ENCODE measurements at places on chromosomes 12 and 14. TPM values are rescaled to one million over a fixed set of nuclear protein-coding genes. Genes with fewer than 3 reads are reported as not detected.

DNA sequence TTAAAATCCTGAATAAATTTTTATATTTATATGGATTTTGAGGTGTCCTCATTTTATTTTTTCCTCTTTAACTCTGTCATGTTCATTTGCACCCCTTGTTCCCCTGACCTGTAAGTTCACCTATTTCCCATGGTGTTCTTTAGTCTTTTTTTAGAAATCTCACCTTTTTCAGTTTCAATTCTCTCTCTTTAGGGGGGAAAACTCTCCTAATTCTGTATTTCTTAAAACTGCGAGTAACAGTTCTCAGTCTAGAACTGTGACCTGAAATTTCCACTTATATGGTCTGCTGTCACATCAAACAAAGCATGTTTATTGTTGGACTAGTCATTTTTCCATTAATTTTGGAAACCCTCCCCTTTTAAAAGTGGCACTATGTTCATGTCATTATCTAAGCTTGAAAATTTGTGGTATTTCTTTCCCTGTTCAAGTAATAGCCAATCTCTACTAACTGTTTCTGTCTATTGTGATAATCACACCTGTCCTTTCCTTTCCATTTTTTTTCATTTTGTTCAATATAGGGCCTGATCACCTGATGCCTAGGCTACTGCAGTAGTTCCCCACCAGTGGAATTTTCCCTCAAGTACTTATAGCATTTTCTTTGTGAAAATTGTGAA is 14.0 kb upstream of the FBXO33 start:
- DNase-seq, result no peak

DNA sequence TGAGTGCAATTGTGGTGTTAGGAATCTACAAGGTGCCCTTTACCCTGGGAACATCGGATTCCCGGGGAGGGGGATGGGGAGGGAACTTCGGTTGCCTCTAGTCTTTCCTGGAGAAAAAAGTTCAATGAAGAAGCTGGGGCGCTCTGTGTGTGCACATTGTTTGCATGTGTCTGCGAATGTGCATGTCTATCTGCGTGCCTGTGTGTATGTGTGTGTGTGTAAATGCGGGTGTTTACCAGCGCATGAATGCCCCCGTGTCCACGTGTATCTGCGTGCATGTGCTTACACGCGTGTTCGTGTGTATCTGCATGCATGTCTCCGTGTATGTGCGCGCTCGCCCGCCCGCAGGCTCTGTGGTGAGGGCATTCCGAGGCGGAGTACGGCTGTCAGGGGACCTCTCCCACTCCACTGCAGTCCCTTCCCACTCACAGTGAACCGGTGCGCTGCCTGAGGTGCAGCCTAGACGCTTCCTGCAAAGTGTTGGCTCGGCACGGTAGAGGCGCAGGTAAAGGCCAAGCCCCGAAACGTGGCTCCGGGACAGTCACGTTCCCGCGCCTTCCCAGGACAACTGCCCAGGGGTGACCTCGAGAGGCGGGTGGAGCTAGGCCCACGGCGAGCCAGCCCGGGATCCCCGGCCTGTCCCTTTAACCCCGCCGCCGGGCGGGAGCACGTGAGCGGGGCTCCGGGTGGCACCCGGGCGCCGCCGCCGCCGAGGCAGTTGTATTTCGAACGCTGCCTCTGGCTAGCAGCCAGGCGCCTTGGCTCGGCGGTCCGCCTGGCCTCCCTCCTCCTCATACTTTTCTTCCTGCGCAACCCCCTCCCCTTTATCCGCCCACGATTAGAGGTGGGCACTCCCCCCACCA is 539 bp upstream of the HMGA2 start:
- peak; percentile 12 for DNase-seq

- no peak for DNase-seq
These were observed 81.4 kb downstream of the ATXN7L3B start for GRCh38 chr12:74619084-74619483.

- DNase-seq, result no peak
These were observed 7.6 kb downstream of the KRAS start for GRCh38 chr12:25242981-25243679.

Gene CINP
- 28.8 TPM for total RNA-seq

Gene SYT10
- not detected for total RNA-seq

GRCh38 chr12:3966376-3966775 is 93.2 kb upstream of the PARP11 start:
- no peak for DNase-seq

Gene EEF1AKMT3
- total RNA-seq, result 1.3 TPM

DNA sequence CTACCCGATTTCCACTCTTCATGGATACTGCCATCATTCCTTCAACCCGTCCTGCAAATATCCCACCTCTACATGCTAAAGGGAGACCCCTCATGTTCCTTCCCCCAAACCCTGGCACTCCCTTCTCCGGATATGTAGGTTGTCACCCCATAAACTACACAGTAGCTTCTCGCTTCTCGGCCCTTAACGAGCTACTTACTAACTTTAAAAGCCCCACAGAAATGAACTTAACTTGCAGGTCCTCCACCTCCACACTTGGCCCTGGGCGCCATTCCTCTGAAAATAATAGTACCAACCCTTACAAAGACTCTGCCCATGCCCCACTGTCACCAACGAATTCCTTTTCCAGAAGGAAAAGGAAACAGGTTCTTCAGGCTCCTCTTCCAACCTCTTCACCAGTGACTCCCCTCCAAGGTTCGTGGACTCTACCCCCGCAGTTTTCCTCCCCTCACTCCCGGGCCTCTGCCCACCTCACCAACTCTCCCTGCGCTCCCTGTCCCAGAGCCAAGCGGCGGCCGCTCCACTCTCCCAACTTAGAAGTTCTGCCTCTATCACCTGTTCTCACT is 1.2 kb downstream of the SPPL3 start:
- DNase-seq, result peak; percentile 39

DNA sequence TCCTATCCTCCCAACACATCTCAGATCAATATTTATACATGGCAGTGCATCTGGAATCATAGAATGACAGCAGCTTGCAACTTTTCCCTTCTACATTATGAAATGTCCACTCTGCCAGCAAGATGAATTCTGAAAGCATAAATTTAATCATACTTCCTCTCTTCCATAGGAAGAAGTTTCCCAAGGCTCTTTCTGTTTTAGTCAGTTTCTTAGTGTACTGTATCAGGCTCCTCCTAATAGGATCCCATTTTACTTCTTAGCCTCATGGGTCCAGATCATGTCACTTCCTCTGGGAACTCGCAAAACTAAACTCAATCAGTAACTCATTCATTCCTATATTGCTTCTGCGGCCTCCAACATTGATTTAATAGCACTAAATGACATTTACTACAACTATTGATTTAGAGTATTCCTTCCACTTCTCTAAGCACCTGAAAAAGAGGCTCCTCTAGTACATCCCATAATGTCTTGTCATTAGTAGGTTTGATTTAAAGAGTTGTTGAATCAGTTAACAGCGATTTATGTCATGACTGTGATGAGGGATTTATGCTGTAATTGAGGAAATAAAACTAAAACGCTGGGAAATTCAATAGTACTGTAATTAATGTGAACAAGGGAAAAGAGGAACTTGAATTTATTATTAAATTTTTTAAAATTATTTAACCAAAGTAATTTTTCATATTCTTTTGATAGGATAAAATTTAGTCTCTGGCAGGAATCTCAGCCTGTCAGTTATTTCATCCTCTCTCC is 4.0 kb downstream of the CLEC1A start:
- no peak for DNase-seq

Gene SDS
- total RNA-seq, result not detected

Gene TMEM121
- 1.0 TPM for total RNA-seq

Gene NR4A1
- total RNA-seq, result 43.2 TPM

DNA sequence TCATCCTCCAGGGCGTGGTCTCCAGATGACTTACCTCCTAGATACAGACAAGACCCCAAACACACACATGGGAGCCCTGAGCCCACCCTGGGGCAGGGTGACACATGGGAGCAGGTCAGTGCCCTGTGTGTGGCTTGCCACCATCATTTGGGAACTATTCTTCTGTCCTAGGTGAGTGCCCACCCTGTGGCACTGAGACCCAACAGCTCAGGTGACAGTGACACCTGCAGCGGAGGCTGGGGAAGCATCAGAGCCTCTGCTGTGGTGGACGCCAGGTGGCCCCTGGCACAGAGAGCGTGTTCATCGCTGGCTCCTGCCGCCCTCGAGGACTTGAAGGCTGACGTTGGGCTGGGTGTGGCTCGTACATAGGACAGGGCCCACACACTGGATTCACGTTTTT is 23.0 kb downstream of the SFSWAP start:
- no peak for DNase-seq

DNA sequence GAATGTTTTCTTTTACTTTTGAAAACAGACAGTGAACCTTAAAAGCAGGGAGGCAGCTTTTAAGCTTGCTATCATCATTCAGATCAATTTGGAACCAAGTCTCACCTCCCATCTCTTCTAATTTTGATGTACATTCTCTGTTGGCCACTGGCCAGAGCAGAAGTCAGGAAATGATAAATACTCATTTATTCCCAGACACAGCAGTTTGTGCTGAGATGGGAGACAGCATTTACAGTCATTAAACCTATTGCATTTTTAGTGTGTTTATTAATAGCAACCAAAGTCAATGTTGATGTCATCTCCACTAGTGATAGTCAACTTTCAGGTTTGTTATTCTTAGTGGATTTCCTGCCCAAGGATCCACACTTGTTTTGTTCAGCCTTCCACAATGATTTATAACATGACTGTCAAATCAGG is 320.0 kb upstream of the ATP2B1 start:
- no peak for DNase-seq

DNA sequence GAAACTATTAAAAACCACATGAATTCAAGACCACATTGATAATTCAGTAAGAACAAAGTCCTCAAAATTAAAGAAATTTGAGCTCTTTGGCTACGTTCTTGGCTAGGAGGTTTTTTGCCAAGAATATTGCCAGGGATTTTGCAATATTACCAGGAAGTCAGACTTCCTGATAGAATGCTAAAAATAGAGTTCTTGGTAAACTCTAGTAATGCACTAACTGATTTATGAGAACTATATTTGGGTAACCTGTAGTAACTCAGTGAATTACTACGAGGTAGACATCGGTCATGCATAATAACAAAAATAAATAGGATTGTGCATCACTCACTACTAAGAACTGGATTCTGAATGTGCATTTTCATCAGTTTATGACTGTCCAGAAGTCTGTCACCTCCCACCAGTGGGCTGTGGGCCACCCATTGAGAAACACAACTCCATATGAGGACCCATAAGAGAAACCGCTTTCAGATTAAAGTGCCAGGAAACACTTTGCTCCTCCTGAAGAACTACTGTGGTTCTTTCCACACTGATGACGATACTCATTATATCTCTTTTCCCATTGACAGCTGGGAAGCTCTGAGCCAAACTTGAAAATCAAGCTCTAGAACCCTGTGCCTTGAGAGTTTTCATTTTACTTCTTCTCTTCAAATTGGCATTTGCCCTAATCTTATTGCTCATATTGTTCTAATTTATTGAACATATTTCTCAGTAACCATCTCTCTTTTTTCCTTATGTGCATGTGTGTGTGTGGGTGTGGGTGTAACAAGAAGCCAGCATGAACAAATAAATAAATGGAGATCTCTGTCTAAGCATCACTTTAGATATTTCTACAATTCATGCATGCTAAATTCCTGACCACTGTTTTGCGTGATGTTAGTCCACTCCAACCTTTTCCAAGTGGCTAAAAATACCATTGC is 116.6 kb downstream of the BCL11B start:
- no peak for DNase-seq

- DNase-seq, result no peak
These were observed 146.6 kb downstream of the ASCL4 start for GRCh38 chr12:107921062-107921461.

DNA sequence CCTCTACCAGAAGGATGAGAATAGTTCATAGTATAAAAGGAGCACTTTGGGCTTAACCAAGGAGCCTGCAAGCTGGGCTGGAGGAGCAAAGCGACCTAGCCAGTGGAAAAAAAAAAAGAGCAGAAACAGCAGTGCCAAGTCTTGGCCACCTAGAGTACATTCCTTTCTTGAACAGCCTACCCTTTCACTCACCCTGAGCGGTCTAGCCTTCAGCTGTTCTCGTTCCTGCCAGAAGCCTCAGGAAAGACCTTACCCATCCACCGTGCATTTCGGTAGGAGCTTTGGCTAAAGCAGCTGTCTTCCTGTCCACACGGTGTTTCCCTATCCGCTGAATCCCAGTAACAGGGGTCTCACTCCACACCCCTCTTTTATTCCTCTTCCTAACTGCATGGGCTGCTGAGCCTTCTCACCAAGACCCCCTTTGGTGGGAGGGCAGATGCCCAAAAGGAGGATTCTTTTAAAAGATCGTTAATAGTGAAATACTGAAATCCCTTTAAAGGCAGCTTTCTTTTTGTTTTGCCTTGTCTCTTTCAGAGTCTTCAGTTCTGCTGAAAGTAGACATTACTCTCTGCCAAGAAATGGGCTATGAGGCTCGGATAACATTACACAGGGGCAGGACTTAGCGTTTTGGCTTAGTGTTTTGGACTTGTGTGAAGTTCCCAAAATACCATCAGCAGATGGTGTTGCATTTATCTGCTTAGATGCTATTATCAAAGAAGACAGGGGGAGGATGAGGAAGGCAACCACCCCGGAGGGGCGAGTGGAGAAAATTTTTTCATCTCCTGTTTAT is 88.5 kb upstream of the METAP2 start:
- DNase-seq, result no peak

DNA sequence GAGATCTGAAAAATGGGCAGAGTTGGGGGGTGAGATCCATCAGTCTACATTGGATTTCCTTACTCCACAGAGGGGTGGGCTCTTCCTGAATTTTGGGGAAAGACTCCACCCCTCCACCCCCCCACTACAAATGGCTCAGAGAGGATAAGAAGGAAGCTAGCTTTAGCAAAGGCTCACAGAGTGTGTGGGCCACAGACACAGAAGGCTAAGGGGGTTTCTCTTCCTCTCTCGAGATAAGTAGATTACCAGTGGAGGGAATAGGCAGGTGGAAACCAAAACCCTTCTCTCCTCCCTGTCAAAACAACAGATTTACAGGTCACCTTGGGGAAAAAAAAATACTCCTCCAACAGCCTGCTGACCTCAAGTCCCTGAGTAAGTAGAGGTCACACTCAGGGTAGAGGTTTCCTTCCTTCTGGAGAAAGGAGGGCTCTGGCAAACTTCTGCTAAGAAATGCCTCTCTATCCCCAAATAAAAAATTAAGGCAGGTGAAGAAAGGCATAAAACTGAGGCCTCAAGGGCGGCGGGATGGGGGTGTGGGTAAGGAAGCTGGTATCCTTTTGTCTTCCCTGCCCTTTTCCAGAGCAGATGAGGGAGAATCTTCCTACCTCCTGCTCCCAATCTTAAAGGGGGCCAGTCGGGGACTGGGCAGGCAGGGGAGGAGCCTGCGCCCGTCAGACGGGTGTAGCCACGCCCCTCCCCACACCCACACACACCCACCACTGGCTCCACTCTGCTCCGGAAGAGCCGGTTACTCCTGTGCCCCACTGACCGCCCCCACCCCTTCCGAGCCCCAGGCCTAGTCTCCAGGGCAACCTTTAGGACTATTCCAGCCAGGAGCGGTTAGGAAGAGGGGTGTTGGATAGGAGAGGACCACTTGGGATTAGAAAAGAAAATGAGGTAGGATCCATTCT is 1.9 kb upstream of the BAZ2A start:
- peak; percentile 70 for DNase-seq

DNA sequence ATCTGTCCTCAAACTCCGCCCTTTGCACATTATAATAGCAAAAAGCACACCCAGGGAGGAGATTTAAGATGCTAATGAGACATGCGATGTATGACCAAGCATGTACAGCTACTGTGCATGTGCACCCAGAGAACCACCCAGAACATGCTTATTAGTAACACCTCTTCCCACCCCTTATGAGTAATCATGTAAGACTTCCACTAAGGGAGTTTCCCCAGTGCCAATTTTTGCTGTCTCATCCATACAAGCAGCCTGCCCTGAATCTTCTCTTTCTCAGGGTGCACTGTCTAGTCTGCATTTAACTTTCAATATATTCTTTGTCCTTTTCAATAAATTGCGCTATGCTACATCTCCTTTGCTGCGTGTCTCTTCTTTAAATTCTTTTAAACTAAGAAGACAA is 830.0 kb upstream of the NOVA1 start:
- no peak for DNase-seq

GRCh38 chr12:119391673-119392072 is 57.1 kb downstream of the CCDC60 start:
- DNase-seq, result no peak

All from B cell (primary cell).